ENCODE measurements at places on chromosomes 7 and 10. TPM values are rescaled to one million over a fixed set of nuclear protein-coding genes. Genes with fewer than 3 reads are reported as not detected.

DNA sequence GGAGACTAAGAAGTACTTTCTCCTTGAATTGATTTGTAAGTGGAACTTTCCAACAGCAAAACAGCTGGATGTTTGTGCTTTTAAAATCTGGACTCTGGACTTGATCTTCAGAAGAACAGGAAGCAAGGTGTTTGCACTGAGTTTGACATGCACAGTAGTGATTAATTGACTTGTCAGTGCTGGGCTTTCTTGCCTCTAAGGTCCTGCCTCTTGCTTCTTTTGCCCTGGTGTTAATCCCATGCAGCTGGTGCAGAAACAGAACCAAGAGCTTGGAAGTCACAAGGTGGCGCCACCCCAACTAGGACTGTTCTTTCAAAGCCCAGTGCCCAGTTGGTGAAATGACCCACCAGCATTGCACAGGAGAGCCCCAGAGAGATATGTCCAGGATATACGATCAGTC lies 66.8 kb upstream of the SEPHS1 start:
- no peak for DNase-seq

- DNase-seq, result no peak
Measured at GRCh38 chr10:7558036-7558435, 108.7 kb downstream of the ITIH5 start.

GRCh38 chr7:117025891-117026290 lies 72.6 kb downstream of the ST7 start:
- DNase-seq, result no peak

PRPS1L1 gene
- not detected for total RNA-seq

DNA sequence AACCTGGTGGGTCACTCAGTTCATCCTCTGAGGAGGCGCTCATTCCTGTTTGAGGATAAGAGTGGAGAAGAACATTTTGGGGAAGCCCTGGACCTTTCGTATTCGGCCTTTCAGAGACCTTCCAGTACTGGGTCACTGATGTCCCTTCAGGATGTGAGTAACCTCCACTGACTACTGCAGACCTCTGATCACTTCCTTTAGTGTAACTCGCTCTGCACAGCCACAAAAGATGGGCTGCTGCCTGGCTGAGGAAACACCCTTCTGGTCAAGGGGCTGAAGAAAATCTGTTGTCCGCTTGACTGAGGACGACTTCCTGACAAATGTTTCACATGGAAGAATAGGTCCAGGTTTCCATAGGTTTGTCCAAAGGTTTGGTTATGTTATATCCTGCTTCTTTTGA lies 15.9 kb upstream of the TBXAS1 start:
- DNase-seq, result no peak

GRCh38 chr7:32250003-32250402 lies 179.8 kb upstream of the PDE1C start:
- DNase-seq, result no peak

- DNase-seq, result no peak
Measured at GRCh38 chr7:49850921-49851613, 77.6 kb downstream of the VWC2 start.

TLX1 gene
- total RNA-seq, result 1.0 TPM

Data from mucosa of descending colon (tissue), 3 donors.